ENCODE measurements at places on chromosomes 6 and 20.

GRCh38 chr6:90369024-90369519 is 72.4 kb upstream of the BACH2 start:
- no peak for DNase-seq

- no peak for DNase-seq
These were observed 110.5 kb downstream of the ISM1 start for GRCh38 chr20:13331536-13331935.

GRCh38 chr6:16274483-16274882 is 36.1 kb downstream of the GMPR start:
- DNase-seq = no peak

- DNase-seq = no peak
These were observed 114.0 kb downstream of the TRMT11 start for GRCh38 chr6:126100386-126100785.

- no peak for DNase-seq
These were observed 44.9 kb upstream of the SUPT3H start for GRCh38 chr6:45422503-45423110.

DNA sequence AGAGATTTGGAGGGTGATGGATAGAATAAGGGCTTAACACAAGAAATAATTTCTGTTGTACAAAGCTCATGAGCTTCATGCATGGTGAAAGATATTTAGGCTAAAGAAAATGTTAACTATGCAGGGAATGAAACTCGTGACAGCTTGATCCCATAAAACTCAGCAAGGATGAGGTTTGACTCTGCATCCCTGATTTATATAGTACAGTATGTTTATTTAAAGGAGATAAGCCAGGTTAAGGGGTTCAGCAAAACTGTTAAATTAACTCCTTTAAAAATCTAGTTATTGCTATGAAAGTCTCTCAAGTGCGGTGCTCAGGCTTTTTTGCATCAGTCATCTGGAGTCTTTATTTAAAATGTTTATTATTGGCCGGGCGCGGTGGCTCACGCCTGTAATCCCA is 326.4 kb downstream of the LAMA2 start:
- no peak for DNase-seq

DNA sequence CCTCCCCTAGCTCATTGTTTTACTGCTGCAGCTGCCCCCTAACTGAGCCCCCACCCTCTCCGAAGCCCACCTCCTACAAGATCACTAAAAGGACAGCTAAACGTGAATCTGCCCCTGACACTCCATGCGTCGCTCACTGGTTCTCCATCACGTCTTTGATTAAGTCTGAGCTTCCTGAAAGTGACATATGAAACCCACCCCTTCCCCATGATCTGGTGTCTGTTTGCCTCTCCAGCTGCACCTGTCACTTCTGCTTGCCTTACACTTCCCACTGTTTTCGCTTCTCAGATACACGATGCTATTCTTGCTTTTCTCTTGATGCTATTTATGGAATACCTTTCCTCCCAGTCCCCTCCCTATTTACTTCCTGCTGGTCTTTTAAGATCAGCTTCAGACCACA is 8.0 kb upstream of the PERP start:
- no peak for DNase-seq

DNA sequence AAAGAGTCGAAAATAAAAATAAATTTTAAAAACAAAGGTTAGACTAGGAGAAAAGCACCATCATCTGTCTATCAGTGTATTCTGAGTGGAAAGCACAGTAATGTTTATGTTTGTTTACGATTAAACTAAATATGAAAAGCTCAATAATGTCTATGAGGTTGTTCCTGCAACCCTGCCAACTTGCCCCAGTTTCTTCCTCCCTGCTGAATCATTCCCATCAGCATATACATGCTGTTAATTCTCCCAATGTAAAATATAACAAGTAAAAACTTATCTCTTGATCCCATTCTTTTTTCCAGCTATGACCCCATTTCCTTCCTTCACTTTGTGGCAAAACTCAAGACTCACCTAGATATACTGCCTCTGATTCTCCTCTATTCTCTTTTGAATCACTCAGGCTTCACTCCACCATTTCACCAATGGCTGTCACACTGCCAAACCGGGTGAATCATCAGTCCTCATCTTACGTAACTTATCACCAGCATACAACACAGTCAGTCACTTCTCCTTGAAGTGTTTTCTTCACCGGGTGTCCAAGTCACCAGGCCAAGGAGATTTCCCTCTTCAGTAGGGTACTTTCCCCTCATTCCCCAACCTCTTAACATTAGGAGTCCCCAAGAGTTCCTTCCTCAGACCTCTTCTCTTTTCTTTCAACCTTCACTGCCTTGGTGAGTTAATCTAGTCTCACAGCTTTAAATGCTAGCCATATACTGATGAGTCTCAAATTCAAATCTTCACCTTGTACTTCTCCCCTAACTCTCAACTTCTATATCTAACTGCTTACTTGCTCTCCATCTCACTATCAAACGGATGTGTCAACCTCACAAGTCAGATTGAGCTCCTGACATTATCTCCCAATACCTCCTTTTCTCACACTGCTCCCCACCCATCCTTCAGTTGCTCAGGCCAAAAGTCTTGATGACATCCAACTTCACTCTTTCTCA is 6.2 kb downstream of the TMEM242 start:
- no peak for DNase-seq

DNA sequence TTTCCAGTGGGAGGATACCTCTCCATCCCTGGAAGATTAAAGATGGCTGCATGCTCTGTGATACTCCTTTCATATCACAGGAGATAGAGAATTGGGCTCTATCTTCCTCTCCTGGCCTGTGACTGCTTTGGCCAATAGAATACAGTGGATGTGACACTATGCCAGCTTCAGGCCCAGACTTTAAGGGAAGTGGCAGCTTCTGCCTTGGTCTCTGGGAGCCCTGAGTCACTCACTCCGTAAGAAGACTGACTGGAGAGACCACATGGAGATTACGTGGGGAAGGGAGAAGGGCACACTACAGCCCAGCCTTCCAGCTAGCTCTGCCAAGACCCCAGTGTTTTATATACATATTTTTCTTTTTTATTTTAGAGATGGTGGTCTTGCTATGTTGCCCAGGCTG is 10.4 kb upstream of the MMP9 start:
- no peak for DNase-seq

DNA sequence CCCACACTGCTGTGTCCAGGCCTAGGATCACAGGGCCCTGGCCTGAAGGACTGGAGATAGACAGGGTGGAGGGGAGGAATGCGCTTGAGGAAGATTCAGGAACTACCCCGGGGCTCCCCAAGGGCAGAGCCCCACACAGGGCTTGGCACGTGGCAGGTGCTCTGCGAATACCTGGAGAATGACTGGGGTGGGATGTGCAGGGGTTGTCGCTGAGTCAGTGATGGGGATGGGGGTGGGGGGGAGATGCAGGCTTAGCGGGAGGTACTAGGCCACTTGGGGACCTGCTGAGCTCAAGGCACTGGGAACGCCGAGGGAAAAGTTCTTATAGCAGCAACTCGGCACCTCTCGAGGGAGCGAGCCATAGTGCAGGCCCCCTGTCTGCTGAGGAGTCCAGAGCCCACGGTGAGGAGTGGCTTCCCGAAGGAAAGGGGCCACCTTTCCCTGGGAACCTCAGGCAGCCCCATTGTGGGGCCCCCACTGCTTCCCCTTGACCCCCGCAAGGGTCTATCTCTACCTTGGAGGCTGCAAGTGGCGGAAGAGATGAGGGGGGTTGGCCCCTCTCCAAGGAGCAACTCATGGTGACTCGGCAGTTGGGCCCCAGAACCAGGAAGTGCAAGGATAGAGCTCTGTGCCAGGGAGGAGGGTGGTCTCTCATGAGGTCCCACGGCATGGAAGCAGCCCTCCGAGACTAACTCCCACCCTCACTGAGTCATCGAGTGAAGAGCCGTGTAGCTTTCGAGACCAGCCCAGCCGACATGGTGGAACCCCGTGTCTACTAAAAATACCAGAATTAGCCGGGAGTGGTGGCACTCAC is 33.1 kb downstream of the SRC start:
- no peak for DNase-seq

GRCh38 chr20:51700809-51701285 is 67.3 kb downstream of the ATP9A start:
- no peak for DNase-seq

DNA sequence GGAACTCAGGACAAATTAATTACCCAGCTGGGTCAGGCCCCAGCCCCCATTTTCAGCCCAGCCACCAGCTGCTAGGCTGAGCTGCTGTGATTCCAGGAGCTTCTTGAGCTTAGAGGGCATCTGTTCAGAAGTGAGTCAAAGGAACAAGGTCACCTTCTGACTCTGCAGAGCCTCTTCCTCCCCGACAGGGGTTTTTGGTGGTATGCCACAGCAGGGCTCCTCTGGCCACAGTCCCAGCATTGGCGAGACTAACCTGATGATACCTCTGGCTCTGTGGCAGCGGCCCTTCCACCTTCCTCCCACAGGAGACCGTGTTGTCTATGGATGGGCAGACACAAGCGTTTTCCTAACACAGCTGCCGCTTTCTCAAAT is 39.7 kb downstream of the ZC3H12D start:
- no peak for DNase-seq

GRCh38 chr6:1403851-1404712 is 14.7 kb downstream of the FOXF2 start:
- DNase-seq = no peak

- no peak for DNase-seq
These were observed 69.4 kb downstream of the JPH2 start for GRCh38 chr20:44117296-44118184.

- DNase-seq = no peak
These were observed 23.8 kb downstream of the PHACTR2 start for GRCh38 chr6:143701349-143702234.

DNA sequence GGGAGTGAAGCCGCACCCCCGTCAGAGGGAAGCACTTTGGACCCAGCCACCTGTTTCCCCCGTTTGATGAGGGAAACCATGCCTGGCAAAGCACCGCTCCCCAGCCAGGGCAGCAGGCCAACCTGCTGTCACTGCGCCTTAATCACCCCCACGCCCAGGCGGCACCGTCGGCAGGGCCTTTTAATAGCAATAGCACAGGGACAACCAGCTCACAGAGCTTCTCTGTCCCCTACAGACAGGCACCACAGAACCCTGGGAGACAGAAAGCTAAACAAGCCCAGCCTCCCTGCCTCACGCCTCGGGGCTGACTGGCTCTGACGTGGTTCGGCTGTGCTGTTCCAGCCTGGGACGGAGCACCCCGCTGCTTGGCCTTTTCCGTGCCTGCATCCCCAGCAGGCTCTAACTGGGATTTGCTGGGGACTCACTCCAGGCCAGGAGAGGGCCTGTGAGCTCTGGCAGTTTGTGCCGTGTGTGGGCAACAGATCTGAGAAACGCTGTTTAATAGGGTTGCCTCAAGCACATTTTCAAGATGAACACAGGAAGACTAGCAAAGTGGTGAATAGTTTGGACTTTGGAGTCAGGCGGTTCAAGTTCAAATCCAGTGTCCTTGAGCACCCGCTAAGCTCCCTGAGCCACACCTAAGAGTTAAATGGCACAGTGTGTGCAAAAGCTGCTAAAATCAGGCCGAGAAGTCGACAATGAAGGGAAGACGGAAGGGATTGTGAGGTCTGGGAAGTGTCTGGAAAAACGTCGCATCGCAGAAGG is 223.8 kb downstream of the NRN1 start:
- DNase-seq = no peak

- no peak for DNase-seq
These were observed 28.0 kb downstream of the OSBPL2 start for GRCh38 chr20:62266340-62266739.
